ENCODE measurements at places on chromosomes 5 and 9.

- no peak for DNase-seq
Measured at GRCh38 chr5:76022611-76023010, 60.6 kb upstream of the SV2C start.

DNA sequence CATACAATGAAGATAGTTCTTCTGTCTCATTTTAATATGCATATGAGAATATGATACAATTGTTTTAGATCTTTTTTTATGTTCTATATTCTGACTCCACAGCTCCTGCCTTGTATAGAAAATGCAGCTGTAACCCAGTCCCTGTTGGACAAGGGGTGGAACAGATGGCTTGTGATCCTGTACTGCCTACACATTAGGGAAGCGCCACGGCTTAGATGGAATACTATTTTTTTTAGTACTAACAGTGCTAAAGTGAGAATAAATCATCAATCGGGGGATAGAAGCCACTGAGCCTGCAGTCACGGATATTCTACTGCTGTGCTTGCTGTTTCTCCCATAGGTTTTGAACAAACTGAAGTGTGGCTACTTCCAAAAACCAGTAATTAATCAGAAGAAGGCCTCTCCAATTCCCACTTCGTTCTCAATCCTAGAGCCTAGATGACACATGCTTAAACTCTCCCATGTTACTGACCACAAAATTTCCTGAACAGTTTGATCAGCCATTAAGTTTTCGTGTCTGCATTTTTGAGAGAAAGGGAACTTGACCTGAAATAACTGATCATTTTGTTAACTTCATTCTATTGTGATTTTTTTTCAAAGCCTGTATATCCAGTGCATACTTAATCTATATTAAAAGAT lies 150.3 kb downstream of the CDH18 start:
- no peak for DNase-seq

DNA sequence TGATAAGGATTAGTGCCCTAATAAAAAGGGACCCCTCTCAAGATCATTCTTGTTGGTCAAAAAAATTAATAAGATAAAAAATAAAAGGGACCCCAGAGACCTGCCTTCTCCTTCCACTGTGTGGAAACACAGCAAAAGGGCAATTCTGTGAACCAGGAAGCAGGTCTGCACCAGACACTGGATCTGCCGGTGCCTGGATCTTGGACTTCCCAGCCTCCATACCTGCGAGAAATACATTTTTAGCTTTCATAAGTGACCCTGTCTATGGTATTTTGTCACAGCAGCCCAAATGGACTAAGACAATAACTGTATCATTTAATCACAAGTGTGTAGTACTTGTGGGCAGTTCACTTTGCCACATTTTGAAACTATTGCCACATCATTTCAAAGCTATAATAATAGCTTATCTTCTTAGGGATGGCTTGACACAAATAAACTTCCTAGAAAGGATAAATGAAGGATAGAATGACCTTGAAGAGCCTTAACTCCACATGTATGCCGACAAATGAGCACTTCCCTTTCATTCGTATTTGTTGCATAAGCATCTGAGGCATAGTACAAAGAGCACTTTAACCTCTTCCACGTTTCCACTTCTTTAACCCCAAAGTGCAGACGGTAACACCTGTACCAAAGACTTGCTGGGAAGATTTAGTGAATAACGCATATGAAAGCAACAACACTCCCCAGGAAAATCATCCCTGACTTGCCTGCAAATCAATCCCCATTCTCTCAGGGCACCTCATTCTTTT lies 336.5 kb downstream of the RFX3 start:
- no peak for DNase-seq

- no peak for DNase-seq
Measured at GRCh38 chr9:95989297-95989696, 113.8 kb downstream of the ERCC6L2 start.

DNA sequence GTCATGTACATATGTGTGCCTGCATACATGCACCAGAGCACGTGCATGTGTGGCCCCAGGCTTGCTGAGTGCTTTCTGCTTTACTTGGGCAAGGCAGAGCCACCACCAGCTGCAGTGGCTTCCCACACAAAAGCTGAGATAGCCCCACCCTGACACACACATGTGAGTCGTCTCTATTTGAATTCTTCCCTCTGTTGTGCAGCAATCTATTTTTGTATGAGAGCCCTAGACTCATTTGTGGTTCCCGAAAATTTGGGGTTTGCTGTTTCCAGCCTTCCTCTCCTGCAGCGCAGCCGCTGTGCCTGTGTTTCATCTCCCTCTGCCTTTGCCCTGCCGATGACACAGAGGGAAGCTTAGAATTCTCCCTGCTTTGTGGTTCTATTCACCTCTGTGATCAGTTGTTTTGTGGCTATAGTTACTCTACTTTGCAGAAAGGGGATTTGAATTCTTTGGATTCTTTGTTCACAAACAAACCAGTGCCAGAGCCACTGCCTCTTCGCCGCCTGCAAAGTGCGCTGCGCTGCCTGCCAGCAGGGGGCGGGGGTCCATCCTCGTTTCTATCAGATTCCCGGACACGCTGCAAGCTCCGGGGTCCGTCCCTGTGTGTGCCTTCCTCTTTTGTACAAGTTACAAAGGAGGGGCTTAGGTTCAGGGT lies 95.8 kb upstream of the DAP start:
- no peak for DNase-seq

DNA sequence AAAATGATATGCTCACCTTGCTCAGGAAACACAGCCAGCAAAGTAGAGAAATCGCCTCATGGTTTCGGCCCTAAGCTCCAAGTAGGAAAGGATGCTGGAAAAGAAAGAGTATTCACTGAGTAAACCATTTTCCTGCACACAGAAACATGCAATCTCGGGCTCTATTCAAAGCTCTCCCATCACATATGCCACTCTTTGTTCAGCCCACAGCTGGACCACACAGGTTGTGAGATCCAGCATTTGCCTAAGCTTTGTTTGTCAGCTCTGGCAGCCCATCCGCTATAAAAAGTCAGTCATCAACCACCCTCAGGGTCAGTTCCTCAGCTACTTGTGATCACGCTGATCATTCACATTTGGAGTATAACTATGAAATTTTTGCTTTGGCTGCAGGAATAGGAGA lies 96.5 kb upstream of the SMARCA2 start:
- DNase-seq = no peak

GRCh38 chr5:149517461-149518122 lies 33.6 kb downstream of the CSNK1A1 start:
- no peak for DNase-seq

- no peak for DNase-seq
Measured at GRCh38 chr5:87081511-87082372, 185.9 kb upstream of the RASA1 start.

Measured in activated CD4-positive, CD25-positive, alpha-beta regulatory T cell treated with anti-CD3 and anti-CD28 coated beads, Interleukin-2, amount 50 U/mL, for 72 hours (primary cell).